ENCODE measurements at places on chromosomes 7 and 10.
A peak's percentile ranks its signal among the peaks of the same experiment; 100 is the strongest.

DNA sequence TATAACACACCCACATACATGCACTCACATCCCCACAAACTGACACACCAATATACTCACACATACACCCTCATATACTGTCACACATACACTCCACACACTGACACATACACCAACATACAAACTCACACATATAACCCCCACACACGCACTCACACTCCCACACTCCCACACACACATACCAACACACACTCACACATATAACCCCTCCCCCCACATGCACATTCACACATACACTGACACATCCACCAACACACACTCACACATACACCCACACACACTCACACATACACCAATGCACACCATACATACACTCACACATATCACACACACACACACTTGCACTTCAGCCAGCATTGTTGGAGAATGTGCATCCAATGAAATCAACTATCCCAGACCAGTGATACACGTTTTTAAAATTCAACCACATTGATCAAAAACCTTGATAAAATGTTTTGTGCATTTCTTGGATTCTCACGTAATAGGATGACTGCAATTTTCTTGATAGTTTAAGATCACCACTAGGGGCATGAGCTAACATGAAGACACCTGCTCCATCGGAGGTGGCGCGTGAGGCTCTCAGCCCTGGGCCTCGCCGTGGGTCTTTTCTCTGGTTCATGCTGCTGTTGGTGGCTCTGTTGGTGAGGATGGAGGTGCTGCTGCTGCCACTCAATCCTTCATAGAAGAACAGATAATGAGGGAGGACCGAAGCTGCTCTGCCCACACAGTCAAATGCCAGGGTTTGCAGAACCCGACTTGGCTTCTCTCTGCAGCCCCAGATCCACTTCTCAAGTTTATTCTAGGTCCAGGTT is 32.1 kb upstream of the CHST15 start:
- no peak for DNase-seq

GRCh38 chr7:91533996-91534395 is 269.8 kb downstream of the FZD1 start:
- no peak for DNase-seq

GRCh38 chr7:111053035-111053434 is 37.9 kb upstream of the LRRN3 start:
- no peak for DNase-seq

GRCh38 chr7:8142477-8142876 is 119.5 kb downstream of the ICA1 start:
- DNase-seq, result no peak

GRCh38 chr7:154698726-154699291 is 304.1 kb downstream of the PAXIP1 start:
- DNase-seq, result no peak

- no peak for DNase-seq
These were observed 107.1 kb downstream of the EBLN1 start for GRCh38 chr10:22110761-22111160.

GRCh38 chr10:26612151-26612915 is 85.2 kb upstream of the PDSS1 start:
- no peak for DNase-seq

GRCh38 chr7:140479739-140480084 is 407 bp upstream of the MKRN1 start:
- DNase-seq, result no peak

GRCh38 chr10:60914690-60915141 is 29.3 kb downstream of the RHOBTB1 start:
- peak; percentile 92 for DNase-seq

GRCh38 chr7:139106959-139107358 is 2.6 kb downstream of the ZC3HAV1 start:
- no peak for DNase-seq

DNA sequence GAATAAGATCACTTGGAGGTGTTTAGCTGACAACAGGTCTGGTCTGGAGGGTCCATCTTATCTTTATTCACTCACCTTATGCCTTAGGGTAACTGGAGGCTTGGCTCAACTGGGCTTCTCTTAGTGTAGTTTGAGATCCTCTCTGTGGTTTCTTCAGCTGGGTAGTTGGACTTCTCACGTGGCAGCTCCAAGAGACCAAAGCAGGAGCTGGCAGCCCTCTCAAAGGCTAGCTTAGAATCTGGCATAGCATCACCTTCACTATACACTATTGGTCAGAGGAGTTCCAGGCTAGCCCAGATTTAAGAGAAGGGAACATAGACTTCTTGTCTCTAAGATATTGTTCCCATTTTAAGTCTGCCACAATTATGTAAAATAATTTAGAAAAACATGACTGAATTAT is 16.4 kb downstream of the ADK start:
- DNase-seq, result no peak

GRCh38 chr10:28580825-28581224 is 47.9 kb downstream of the WAC start:
- DNase-seq, result no peak

- DNase-seq, result no peak
These were observed 254.6 kb downstream of the CAMK1D start for GRCh38 chr10:12603766-12604470.

GRCh38 chr7:137360087-137360679 is 16.6 kb upstream of the PTN start:
- DNase-seq, result no peak

GRCh38 chr10:47173929-47174442 is 126.0 kb upstream of the GDF10 start:
- no peak for DNase-seq

DNA sequence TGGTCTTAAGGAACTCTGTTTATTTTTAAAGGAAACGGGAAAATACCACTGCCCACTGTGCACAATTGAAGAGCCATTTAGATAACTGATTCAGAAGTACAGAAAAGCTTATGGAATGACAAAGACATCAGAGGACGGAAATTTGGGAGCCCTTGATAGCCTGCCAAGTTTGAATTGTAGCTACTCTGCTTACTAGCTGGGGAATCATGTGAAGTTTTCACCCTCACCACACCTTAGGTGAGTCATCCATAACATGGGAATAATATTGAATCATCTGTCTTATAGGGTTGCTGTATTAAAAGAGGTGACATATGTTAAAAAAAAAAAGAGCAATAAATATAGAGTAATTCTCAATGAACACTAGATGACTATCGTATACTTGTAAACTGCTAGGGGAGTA is 1104.2 kb downstream of the GATA3 start:
- no peak for DNase-seq

- no peak for DNase-seq
These were observed 106.3 kb downstream of the INSYN2A start for GRCh38 chr10:127090138-127090537.
